Activated CD4-positive, alpha-beta memory T cell treated with anti-CD3 and anti-CD28 coated beads for 36 hours (primary cell): ENCODE measurements at places on chromosomes 4 and X.

DNA sequence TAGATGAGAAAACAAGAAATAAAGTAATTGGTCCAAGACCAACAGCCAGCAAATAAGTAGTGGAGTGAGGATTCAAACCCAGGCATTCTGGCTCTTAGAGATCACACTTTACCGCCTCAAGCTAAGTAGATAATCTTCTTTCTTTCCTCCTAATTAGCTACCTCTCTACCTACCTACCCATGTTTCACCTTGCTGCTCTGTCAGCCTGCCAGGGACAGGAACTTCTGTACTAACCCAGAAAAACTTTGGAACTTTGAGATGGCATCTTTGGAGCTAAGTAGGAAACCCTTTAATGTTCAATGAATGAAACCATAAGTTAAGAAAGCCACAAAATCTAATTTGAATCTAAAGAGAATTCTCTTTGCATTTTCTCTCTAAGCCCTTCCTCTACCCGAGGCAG lies 145.2 kb downstream of the CHRNA9 start:
- DNase-seq, result no peak

DNA sequence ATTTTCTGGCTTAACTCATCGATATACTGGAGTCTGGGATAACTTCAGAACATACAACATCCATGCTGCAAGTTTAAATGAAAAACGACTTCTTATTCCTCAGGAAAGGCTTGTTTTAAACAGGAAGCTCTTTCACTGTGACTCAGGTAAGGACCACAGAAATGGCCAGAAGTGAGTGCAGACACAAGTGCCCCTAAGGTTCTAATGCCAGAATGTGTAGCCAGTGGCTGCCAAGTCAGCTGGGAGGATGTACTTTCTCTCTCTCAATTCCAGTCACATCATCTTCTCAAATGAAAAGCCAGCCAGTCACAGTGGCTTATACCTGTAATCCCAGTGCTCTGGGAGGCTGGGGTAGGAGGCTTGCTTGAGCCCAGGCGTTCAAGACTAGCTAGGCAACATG lies 144.6 kb downstream of the SH3KBP1 start:
- DNase-seq, result peak; percentile 29

GRCh38 chr4:73810191-73810590 lies 26.3 kb upstream of the CXCL6 start:
- DNase-seq, result no peak

GRCh38 chr4:79563219-79563618 lies 155.2 kb upstream of the GK2 start:
- no peak for DNase-seq

DNA sequence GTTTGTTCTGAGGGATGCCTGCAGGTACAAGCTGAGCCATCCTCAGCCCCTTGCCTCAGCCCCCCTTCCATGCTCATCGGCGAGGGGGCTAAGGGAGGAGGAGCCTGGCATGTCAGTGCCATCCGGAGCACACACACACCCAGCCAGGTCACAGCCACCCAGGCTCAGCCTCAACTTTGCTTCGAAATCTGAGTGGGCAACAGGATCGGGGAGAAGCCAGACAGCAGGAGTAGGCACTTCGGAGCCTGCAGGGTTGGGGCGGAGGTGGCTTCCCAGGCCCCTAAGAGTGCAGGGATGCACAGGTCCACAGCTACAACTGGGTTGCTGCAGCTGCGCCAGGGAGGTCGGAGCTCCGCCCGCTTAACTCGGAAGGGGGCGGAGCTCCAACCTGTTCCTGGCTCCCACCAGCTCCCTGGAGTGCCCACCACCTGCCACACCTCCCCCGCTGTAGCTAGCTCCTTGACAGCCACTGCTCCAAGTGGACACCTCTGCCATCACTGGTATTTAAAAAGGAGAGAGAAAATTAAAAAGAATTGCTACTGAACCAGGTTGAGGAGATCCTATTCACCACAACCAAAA lies 192.9 kb upstream of the GALNT7 start:
- no peak for DNase-seq

- no peak for DNase-seq
Measured at GRCh38 chr4:6153874-6154273, 46.5 kb downstream of the JAKMIP1 start.

DNA sequence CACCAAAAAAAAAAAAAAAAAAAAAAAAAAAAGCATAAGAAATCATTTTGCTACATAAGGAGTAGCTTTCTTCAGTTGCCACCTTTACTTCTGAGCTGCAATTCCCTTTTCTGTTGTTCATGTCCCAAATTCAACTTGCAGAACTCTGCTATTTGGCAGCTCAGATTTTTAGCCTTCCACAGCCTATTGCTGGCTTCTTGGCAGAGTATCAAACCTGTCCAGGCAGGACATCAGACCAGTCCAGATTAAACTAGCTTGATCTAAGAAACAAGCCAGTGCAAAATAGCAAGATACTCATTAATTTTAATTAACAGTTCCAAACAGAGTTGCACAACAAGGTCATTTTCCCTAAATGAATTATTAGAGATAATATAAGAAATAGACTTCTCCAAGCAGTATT lies 123.6 kb upstream of the NR3C2 start:
- DNase-seq, result no peak

GRCh38 chrX:9493936-9494335 lies 29.1 kb downstream of the TBL1X start:
- no peak for DNase-seq

GRCh38 chrX:81957900-81958545 lies 756.1 kb downstream of the SH3BGRL start:
- no peak for DNase-seq

- DNase-seq, result no peak
Measured at GRCh38 chr4:40825014-40825838, 75.5 kb downstream of the NSUN7 start.

GRCh38 chrX:109793191-109793590 lies 60.1 kb upstream of the ACSL4 start:
- DNase-seq, result no peak

DNA sequence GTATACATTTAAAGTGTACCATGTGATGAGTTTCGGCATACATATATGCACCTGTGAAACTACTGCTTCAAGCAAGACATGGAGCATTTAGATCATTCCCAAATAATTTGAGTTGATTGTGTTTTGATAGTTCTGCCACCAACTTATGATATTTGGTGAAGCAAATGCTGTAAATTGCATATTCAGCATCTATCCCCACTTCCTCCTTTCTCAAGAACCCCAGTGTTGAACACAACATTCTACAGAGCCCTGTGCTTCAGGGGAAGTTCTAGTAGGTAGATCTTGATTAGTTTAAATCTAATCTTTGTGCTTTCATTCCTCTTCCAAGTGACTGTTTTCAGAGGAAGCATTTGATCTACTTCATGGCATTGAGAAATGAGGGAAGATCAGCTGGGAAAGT lies 5.4 kb upstream of the SHROOM3 start:
- no peak for DNase-seq

DNA sequence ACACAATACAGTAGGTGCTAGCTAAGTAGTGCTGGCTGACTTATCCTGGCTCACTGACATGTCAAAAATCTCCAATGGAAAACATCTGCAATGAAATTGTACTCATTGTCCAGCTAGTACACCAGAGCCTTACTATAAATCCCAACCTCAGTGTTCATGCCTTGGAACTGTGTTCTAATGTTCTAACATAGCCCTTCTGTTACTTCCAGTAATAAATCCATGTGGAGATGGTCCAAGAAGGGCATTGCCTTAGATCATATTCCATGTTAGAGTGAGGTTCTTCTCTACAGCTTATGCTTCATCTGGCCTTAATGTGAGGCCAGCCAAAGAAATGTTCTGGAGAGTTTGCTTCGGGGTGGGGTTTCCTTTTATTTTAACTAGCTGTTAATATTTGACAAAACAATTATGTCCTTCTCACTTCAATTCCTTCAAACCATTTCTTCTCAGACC lies 25.1 kb downstream of the ENOX2 start:
- no peak for DNase-seq

GRCh38 chr4:130395871-130396270 lies 1299.9 kb downstream of the C4orf33 start:
- DNase-seq, result no peak

DNA sequence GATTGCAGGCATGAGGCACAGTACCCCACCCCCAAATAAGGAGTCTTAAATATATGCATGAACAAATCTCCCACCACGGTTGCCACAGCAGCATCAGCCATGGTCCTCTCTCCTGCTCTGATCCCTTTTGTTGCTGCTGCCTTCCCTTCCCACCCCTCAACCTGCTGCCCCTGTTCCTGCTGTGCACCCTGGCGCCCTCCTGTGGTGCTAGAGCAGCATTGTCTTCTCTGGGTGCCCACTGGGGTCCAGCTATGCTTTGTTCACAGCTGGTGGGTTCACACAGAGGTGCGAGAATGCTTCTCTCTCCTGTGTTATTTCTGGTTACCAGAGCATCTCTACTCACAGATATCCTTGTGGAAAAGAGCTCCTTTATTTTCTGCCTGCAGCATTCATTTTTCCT lies 116.2 kb downstream of the GATB start:
- peak; percentile 19 for DNase-seq

DNA sequence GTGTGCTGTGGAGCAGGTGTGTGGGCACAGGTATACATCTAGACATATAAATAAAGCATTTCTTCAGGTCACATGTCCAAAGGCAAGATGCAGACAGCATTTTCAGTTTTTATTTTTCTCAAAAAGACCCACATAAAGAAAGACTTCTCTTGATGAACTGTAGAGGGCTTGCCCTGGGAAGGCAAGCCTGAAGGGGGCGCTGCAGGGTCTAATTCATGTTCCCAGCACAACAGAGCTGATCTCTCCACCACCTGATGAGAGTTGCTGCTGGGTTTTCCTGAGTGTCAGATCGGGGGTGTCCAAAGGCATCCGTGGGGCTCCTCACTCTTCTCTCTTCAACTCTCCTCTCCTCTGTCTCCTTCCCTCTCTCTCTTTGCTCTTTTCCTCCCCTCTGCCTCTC lies 26.6 kb downstream of the ADRA2C start:
- no peak for DNase-seq

GRCh38 chr4:155179216-155179615 lies 29.2 kb upstream of the NPY2R start:
- DNase-seq, result no peak

DNA sequence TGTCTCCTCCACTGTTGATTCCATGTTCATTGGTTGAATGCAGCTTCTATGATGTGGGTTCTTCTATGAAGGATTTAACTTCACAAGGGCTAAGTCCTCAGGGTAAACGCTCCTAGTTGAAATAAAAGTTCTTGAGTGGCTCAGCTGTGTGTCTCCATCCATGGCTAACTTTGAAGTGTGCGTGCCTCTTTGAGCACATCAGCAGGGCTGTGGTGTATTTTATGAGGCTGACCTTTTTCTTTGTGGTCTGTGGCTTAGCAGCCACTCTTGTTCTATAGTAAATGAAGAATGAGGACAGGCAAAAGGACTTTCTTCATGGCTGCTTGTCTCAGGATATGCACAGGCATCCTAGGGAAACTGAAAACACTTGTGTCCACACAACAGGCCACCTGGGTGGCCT lies 88.5 kb downstream of the KIT start:
- DNase-seq, result no peak

- DNase-seq, result no peak
Measured at GRCh38 chr4:36020351-36020750, 224.0 kb downstream of the ARAP2 start.
